ENCODE measurements at places on chromosomes 12 and 14.

DNA sequence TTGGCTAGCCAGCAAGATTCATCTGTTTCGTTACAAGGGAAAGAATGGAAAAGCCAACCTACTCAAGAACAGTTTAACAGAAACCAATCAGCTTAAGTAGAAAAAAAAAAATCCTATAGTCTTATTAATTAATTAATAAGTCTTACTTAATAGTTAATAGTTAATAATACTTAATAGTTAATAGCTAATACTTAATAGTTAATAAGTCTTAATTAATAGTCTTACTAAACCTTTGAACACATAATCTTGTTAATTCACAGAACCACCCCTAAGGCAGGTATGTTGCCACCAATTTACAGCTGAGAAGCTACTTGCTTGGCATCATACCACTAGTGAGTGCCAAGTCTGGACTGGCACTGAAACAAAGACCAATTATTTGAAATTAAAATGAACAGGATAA is 19.9 kb downstream of the MFAP5 start:
- no peak for DNase-seq

DNA sequence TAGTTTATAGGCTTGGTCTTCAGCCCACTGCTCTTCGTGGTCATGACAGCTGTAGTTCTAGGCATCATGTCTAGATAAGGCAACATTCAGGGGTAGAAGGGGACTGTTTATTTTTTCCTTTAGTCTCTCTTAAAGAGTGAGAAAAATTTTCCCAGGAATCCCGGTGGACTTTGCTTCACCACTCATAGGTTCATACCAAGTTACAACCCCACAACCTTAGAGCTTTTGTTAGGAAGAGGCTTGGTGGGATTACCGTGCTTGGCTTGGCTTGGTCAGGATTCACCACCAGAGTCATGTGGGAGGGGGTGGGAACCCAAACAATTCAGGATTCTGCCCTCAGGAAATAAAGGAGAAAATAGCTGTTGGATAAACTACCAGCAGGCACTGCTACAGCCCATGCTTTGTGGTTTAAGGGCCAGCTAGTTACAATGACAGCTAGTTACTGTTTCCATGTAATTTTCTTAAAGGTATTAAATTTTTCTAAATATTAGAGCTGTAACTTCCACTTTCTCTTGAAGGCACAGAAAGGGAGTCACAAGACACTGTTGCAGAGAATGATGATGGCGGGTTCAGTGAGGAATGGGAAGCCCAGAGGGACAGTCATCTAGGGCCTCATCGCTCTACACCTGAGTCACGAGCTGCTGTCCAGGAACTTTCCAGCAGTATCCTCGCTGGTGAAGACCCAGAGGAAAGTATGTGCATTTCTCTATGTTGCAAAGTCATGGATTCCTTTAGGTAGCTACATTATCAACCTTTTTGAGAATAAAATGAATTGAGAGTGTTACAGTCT is 25.9 kb upstream of the PAPLN start:
- no peak for DNase-seq

DNA sequence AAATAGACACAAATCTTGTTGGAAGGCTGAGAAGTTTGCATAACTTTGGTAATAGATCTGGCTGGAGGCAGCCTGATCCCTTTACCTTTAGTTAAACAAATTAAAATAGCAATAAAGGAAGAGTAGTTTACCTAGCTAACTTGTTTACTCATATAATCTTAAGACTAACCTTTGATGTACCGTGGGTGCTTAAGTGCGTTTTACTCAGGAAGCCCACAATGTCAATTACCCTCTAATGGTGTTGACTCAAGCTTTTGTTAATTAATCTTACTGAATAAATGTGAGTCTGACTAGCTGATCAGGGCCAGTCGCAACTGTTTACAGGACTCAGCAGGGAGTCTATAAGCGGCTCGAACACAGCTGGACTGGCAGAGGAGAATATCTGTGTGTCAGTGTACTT is 51.5 kb downstream of the FAR2 start:
- no peak for DNase-seq

GRCh38 chr12:65121049-65121955 is at the start of gene WIF1:
WIF1 (minus strand) TSS chr12:65121305; CDS start chr12:65121191, 114 bp downstream.
- DNase-seq = no peak

DNA sequence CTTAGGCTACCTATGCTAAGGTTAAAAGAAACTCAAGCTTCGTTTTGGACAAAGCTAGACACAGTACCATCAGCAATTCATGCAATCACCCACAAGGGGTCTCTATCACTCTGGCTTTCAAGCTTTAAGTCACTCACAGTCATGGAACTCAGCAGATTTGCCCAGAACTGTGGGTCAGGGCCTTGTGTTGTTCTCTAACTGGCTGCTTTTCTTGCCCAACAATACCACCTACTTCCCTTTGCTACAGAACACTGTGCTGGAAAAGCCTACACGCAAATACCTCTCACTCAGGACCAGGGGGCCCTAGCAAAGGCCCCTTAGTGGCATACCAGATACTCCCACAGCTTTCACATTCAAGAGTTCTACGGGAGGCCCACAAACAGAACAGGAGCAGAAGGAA is 9.1 kb downstream of the NEMP1 start:
- peak; percentile 44 for DNase-seq

DNA sequence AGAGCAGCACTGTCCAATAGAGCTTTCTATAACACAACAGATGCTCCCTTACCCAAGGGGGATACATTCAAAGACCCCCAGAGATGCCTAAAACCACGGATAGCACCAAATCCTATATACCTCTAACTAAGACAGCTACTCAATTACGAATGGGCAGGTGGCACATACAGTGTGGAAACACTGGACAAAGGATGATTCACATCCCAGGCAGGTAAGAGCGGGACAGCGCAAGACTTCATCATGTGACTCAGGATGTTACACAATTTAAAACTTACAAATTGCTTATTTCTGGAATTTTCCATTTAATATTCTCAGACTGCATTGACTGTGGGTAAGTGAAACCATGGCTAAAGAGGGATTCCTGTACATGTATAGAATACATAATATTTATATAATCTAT is 5.5 kb upstream of the HCFC2 start:
- no peak for DNase-seq

GRCh38 chr12:87768501-87769287 is 260.5 kb downstream of the C12orf50 start:
- no peak for DNase-seq
